AG10803 (cell line): ENCODE measurements at places on chromosomes 7 and 10.

DNA sequence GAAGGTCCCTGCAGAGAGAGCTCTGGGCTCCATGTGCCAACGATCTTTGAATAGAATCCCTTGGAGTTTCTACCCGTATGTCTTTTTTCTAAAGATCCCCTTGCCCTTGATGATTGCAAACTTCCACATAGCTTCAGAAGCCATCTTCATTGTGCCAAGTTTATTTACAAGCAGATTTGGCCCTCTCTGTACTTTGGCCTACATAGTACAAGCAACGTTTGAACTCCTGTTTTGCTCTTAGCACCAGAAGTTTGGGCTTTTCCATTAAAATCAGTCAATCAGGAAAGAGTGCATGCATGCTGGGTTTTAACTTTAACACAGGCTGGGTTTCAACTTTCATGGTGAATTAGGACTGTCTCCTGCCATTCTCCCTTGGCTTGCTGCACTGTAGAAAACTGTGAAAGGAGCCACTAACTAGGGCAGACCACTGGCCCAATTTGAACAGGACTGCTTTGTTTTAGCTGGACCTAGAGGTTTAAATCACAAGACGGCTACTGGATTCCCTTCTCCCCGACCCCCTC, 557.6 kb upstream of the GALNT17 start:
- DNase-seq: no peak

DNA sequence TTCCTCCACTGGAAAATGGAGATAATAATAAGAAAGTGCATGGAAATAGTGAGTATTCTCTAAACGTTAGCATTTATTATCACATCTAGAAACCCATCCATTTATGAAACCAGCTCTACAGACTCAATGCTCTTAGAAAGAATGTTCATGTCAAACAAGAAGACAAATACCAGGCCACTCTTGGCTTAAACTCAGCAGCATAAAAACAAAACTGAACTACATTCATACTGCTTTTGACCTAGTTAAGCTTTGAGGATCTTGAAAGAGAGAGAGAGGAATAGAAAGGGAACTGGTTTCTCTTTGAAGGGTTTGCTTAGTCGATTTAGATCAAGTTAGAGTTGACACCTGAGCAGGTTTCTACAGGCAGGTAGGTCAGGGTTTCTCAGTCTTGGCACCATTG, 332.9 kb upstream of the PRKCQ start:
- no peak for DNase-seq

GRCh38 chr7:87886875-87887274, 10.6 kb downstream of the DBF4 start:
- peak; percentile 61 for DNase-seq

- no peak for DNase-seq
Measured at GRCh38 chr7:44396496-44396895, 71.1 kb upstream of the CAMK2B start.

- no peak for DNase-seq
Measured at GRCh38 chr7:111172564-111173257, 81.8 kb downstream of the LRRN3 start.

- DNase-seq: no peak
Measured at GRCh38 chr10:9560976-9561375, 1456.7 kb upstream of the CELF2 start.

DNA sequence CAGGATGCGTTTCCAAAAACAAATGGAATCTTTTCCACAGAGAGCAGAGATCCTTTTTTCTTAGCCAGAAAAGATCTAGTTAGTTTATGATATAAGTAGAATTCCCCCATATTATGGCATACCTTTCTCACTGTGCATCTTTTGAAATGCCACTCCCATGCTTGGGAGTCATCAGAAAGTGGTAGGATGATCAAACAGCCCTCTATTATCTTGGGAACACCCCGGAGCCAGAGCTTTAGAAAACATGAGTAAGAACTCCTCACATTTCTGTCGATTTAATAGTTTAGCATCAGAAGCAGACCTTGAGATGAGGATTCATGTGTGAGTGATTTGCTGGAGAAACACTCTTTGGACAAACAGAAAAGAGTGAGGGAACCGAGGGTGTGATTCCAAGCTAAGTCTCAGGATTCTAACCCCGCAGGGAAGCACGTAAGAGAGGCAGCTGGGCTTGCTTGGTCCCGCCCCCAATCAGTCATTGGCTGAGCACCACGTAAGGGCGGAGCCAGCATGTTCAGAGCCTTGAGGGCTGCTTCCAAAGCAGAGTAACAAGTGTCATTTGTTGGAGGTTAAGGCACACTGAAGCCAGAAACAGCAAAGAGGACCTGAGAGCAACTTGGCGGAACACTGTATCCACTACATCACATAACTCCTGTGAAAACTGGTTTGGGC, 43.7 kb upstream of the NXPH1 start:
- no peak for DNase-seq
